RWPE1 (cell line): ENCODE measurements at places on chromosomes 5 and 9.

- DNase-seq = no peak
Measured at GRCh38 chr9:136002881-136003280, 41.7 kb upstream of the UBAC1 start.

DNA sequence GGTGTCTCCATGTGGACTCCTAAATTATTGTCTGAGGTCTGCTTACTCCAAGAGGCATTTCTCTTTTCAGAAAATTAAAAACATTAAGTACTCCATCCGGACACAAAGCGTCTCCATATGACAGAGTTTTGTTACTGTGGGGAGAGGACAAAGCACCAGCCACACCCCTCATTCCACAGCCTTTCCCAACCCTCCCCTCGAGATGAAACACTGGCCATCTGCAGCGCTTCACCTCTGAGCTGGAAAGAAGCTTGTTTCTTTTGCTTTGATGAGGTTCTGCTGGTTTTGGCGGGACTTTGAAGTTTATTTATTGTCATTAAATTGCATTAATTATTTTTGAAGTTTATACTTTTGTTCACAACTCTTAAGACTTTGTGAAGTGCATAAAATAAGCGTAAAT is 27.6 kb upstream of the NKD2 start:
- DNase-seq = peak; percentile 54

GRCh38 chr9:4317681-4318080 is 17.8 kb upstream of the GLIS3 start:
- DNase-seq = no peak

- DNase-seq = no peak
Measured at GRCh38 chr9:82584349-82584863, 478.5 kb downstream of the RASEF start.

- DNase-seq = no peak
Measured at GRCh38 chr9:101758304-101758930, 20.0 kb upstream of the GRIN3A start.

DNA sequence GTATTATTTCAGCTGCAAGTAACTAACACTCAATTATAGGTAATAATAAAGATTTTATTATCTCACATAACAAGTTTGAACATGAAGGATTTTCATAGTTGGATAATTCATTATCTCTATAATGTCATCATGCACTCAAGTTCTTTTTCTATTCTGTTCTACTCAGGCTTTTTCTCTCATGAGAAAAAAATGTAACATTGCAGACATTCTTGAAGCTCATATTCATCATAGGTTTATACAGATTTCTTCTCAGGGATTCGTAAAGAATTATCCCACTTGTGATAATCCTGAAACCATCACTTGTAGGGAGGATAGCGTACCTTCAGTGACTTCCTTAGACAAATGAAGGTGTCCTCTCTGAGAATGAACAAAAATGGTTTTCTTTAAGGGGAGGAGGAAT is 150.3 kb downstream of the XRCC4 start:
- DNase-seq = no peak

DNA sequence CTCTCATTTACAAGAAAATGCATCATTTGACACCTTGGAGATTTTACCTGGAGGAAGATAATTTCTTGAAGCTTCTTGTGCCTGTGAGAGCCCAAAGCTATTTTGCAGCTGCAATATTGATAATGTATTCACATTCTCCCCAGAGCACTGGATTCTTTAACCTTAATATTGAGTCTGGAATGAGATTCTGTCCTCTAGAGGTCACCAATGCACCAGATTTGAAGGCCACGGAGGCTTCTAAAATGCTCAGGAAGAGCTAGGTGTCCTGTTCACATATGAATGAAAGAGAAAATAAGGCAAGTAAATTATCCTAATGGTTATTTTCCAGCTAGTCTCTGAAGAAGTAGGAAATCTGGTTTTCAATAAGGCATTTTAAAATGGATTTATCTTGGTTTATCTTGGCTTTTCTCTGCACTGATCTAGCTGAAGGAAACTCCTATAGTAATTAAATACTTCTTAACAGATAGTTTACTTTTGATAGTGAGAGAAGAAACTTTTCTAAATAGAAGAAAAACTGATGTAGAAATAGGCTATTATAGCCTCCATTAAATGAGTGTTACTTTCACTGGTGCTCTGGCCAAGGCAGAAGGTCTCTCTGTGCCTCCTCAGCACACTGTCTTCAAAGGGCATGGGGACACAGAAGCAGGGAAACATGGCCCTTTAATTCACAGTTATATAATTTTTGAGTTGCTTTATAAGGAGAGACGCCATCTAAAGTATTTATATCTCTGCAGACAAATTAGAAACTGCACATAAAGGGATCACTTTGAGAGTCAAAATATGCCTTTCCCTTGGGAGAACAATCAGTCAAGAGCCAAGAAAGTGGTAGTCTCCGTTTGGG is 297.0 kb upstream of the ACTBL2 start:
- DNase-seq = peak; percentile 66

- DNase-seq = no peak
Measured at GRCh38 chr5:103066326-103066725, 53.6 kb downstream of the GIN1 start.

DNA sequence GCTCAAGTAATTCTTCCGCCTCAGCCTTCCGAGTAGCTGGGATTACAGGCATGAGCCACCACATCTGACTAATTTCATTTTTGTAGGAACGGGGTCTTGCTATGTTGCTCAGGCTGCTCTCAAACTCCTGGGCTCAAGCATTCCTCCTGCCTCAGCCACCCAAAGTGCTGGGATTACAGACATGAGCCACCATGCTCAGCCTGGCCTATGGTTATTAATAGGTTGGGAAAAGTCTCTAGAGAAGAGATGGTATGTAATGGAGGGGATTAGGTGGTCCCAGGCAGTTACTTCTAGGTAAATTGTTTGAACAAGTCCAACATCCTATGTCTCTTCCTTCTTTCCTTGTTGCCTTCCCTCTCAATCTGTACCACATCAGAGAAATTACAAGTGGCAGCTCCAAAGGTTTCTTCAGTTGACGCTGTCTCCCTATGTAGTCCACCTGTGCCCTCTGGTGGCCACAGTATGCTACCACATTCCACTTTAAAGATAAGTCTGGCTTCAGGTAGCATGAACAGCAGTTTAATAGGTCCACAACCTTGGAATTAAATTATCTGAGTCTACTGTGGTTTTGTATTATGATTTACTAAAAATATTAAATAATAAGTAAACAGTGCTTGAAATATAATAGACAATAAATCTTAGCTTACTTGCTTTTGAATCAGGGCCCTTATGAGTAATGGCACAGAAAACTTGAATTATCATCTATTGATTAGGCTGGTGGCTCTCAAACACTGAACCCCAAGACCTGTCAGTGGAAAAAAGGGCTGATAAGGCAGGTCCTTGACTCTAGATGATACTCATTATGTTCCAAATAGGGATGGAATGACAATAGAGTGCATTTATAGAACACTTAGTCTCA is 9.7 kb downstream of the TIGD6 start:
- DNase-seq = peak; percentile 88

DNA sequence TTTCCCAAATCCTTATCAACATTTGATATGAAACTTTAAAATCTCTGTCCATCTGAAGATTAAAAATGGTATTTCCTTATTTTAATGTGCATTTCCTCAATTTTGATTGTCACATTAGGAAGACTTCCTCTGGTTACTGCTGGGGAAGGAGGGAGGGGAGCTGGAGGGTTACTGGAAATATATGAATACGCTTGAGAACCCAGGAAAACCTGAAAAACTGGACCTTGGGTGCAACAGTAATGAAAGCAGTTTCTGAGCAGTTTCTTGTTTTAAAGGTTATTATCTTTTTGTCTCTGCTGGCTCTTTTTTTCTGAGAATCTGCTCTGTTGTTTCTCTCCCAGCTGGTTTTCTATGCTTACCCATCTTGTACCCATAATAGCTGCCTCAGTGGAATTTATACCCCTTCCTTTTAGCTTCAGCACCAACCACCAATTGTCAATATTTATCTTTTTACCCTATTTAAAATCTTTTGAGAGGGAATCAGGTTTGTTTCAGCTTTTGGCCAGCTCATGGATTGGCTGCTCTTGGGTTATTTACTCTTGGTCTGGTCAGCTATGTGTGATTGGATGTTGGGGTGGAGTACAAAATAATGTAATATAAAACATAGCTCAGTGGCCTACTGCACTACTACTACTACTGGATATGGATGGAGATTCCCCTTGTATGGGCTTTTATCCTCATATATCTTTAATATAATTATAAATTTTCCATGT is 67.4 kb downstream of the UNC13B start:
- DNase-seq = no peak

DNA sequence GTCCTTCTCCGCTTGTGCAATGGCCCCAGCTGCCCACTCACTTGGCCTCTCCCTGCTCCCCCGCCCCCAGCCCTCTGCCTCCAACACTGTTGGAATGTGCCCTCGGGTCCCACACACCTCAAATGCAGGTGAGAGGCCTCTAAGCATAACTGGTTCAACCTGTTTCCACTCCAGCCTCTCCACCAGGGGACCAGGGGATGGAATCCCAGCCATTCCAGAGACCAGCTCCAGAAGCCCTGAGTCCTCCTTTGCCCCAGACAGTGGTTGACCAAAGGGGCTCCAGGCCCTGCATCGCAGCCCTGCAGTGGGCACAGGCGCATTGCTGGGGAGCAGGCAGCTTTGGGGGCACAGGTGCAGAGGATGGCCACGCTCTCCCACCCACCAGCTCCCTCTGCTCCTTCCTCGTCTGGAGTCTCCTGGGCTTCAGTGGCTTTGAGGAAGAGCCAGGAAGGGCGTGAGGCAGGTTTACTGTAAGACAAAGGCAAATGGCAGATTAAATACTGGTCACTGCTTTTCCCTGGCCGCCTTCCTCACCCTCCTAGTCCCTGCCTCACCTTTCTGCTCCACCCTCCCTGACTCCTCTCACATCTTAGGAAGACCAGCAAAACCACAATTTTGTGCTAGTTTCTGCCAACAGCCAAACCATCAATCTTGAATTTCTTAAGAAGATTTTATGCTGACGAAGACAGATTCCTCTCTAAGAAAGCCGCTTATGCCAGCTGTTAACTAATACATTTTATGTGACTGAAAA is 29.1 kb upstream of the IRX2 start:
- peak; percentile 87 for DNase-seq

DNA sequence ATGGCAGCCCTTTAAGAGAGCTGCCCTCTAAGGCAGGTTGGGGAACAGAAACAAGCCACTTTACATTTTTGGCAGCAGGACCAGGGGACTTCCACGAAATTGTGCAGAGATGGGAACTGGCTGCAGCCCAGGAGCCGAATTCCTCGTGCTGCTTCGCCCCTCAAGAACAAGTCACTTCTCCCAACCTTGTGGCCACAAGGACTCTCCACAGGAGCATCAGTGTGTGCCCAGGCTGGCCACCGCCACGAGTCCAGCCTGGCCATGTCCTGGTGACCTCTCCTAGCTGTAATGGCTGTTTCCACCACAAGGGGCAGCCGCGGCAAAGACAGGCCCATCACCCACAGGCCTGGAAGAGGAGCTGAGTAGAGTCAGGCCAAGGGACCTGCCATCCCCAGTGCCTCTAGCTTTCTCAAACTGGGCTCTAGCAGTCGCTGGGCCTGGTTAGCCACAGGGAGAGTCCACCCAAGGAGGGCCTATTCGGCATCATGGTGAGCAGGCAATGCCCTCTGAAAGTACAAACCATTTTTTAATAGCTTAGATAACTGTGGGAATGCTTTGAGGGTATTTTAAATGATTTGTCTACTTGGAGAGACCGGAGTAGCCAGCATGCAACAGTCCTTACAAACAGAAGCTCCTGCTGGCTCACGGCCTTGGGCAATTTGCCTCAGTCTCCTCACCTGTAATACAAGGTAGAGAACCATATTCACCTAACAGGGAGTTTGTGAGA is 129.0 kb downstream of the COL23A1 start:
- DNase-seq = peak; percentile 79

GRCh38 chr5:67233075-67233474 is 36.5 kb upstream of the CD180 start:
- DNase-seq = no peak

- peak; percentile 92 for DNase-seq
Measured at GRCh38 chr5:178651046-178651810, 24.4 kb upstream of the CLK4 start.

- peak; percentile 23 for DNase-seq
Measured at GRCh38 chr5:60829490-60830266, 14.4 kb downstream of the ELOVL7 start.

- DNase-seq = peak; percentile 99
Measured at GRCh38 chr5:65562731-65563701, at the start of the genes CENPK and PPWD1. Gene CENPK, minus strand, starts transcription at chr5:65563168. Its CDS starts 8,261 bp downstream, at chr5:65554907. Gene PPWD1, plus strand, starts transcription at chr5:65563296. Its CDS starts 15 bp downstream, at chr5:65563311.

- DNase-seq = no peak
Measured at GRCh38 chr9:82538634-82539033, 524.3 kb downstream of the RASEF start.

GRCh38 chr5:119840175-119840574 is 210.8 kb downstream of the FAM170A start:
- DNase-seq = no peak

- no peak for DNase-seq
Measured at GRCh38 chr9:38423273-38423972, 831 bp downstream of the IGFBPL1 start.

DNA sequence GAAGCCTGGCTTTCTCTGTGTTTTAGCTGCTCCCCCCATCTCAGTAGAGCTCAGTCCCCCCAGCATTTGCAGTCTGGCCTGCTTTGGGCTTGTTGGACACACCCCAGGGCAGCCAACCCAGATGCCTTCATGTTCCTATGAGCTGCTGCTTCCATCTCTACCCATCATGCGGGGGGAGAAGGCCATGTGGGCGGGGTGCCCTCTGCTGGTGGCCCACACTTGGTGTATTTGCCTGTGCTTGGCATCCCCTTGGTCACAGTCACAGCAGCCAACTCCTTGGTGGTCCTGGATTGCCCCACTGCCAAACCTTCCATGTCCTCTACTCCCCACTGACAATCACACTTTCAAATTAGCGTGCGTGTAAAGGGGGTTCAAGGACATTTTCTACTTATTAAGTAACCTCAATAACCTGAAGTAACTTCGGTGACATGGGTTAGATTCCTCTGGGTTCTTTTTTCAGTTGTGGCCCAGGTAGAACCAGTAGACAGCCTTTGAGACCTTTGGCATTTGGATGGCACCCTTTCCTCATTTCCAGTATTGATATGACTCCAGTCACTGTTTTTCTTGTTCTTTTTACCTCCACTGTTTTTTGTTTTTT is 42.8 kb downstream of the SNX30 start:
- DNase-seq = peak; percentile 83

DNA sequence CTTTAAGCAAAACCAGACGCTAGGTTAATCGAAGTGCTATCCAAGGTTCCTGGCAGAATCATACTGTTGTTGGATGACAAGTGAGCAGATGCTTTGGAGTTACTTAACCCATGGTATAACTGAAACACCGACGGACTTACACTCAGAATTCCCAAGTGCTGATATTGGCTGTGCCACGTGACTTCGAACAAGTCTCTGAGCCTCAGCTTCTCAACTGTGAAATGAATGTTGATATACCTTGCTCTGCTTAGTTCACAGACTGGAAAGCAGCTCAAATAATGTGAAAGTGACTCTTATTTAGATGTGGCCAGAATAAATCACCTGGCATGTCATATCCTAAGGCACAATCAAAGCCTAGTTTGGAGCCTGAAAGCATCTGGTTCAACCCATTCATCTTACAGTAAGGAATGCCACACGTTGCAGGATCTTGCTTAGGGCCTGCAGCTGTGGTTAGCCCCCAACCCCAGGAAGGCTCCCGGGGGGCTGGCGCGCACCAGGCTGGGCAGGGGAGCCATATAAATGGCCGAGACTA is 759 bp downstream of the GEMIN5 start:
- peak; percentile 21 for DNase-seq

- DNase-seq = no peak
Measured at GRCh38 chr5:127320032-127320965, 29.7 kb downstream of the MEGF10 start.

- no peak for DNase-seq
Measured at GRCh38 chr5:179803651-179804554, 2.8 kb downstream of the MGAT4B start.

- no peak for DNase-seq
Measured at GRCh38 chr5:32317041-32317440, 4.3 kb upstream of the MTMR12 start.
